Esophagus muscularis mucosa (tissue), 4 donors: ENCODE measurements at places on chromosomes 5 and 9. TPM values are rescaled to one million over a fixed set of nuclear protein-coding genes. Genes with fewer than 3 reads are reported as not detected.
A peak's percentile ranks its signal among the peaks of the same experiment; 100 is the strongest.

DNA sequence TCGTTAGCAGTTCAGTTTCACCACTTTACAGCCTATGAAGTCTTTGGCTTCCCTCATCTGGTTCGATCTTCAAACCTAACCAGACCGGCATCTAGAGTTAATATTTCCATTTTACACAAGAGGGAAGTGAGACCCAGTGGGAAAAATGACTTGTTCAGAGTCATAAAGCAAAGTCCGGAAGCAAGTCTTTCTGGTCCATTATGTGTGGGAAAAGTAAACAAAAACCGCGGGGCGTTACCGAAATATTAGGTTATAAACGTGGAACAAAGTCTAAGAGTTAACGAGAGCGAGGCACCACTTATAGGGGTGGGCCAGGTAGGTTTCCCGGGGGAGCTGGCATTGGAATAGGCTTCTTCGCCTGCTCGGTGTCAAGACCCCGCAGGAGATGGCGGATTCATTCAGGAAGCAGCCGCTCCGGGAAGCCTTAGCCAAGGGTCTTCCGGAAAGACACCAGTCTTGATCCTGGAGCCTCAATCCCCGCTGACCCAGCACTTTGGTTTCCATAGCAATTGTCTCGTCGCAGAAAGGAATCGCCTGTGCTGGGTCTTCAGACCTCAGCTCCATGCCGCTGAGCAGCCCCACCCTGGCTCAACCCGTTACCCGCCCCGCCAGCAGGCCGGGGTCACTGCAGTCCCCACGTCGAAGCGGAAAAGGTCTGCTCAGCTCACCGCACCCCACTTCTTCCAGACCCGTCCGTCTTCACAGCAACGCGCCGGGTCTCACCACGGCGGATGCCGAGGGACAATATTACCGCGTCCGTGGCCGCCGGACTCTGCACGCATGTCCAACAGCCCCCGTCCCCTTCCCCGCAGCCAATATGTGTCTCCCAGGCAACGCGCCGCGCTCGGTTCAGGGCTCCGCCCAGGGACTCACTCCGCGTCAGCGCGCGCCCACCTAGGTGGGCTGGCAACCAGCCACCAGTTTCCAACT lies at the start of gene C5orf52:
C5orf52 (plus strand) TSS at position 872 of the 930 bp plus-strand sequence. CDS start 82 bp downstream, outside the sequence.
- no peak within 1 kb of the TSS for H3K27ac ChIP-seq
- peak; percentile 88 for DNase-seq
- H3K4me1 ChIP-seq: peaks cover 16% of the 10 kb centered on the region
- peaks cover 26% of the 10 kb centered on the region for H3K27me3 ChIP-seq
- no peaks in the 10 kb centered on the region for H3K36me3 ChIP-seq
- peak within 1 kb of the TSS; percentile 60 for H3K4me3 ChIP-seq

Gene SPINK13
- total RNA-seq: not detected

DNA sequence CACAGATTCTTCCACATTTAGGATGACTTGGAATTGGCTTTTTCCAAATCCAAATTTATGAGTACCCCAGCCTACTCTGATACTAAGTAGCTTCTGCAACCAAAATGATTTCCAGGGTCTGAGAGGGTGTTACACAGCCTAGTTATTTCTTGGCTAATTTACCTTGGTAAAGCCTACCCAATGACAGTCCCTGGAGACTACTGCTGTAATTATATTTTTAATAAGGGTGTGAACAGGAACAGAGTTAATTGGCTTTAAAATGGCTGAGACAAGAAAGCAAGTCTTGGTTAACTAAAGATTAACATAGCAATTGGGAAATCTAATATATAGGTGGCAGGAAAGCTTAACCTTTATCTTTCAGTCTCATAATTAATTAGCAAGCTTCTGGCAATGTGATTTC lies 9.3 kb downstream of the PRLR start:
- H3K4me1 ChIP-seq: no peaks in the 10 kb centered on the region
- H3K36me3 ChIP-seq: no peaks in the 10 kb centered on the region
- DNase-seq: no peak
- H3K27ac ChIP-seq: no peak overlapping the region
- H3K27me3 ChIP-seq: no peaks in the 10 kb centered on the region

DNA sequence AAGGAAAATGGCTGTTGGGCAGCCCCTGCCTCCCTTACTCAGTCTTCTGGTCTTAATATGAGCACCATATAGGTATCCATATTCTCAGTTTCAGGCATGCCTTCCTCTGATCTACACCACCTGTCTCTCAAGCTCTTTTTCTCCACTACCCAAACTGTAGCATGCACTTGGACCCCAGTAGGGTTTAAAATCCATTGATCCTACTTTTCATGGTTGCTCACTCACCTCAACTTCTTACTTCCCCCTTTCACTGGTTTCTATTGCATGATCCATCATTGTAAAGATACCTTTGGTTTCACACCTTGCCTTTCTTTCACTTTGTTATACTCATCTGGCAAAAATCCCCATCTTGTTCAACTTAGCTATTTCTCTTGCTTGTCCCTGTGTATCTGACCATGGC lies 159.4 kb downstream of the KDM4C start:
- H3K4me3 ChIP-seq: no peak overlapping the region
- no peak for DNase-seq
- no peaks in the 10 kb centered on the region for H3K27me3 ChIP-seq
- peaks cover 4% of the 10 kb centered on the region for H3K36me3 ChIP-seq

DNA sequence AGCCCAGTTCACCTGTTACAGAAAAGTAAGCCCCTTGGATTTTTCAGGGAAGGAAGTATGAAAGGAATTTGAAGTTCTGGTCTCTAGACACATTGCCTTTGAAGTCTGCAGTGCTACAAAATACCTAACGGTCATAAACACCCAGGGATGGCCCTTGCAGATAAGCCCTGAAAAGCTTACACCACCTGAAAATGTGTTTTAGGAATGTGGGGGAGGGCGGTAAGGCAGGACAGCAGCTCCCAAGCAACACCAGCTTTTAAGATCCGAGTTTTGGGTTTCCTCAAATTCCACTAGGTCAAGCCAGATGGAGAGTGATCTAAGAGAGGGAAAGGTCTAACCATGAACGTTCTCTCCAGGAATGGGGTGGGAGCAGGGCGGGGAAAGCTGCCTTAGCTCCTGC lies 114.1 kb upstream of the PANK3 start:
- DNase-seq: no peak
- H3K27me3 ChIP-seq: no peaks in the 10 kb centered on the region
- H3K27ac ChIP-seq: no peak overlapping the region
- no peaks in the 10 kb centered on the region for H3K4me1 ChIP-seq
- H3K36me3 ChIP-seq: peaks cover 21% of the 10 kb centered on the region
- H3K4me3 ChIP-seq: no peak overlapping the region

Gene RNF183
- total RNA-seq: not detected

Gene CCT5
- 100 TPM for total RNA-seq

DNA sequence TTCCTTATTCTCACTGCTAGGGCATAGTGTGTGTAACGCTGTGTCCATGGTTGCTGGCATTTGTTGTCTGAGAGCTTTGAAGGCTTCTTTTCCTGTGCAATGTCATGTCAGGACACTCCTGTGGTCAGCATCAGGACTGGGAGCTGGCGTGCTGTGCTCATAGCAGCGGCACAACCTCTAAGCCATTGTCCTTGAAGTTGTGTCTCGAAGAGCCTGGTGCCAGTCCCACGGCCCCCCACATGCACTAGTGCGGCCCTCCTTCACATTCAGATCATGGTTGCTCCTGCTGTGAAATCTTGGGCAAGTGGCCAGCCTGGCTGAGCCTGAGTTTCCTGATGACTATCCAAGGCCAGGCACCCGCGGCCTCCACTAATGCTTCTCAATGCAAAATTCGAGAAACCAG lies 32.4 kb downstream of the PDZD2 start:
- H3K36me3 ChIP-seq: no peaks in the 10 kb centered on the region
- H3K4me3 ChIP-seq: no peak overlapping the region
- H3K27ac ChIP-seq: no peak overlapping the region
- H3K27me3 ChIP-seq: no peaks in the 10 kb centered on the region
- no peak for DNase-seq

DNA sequence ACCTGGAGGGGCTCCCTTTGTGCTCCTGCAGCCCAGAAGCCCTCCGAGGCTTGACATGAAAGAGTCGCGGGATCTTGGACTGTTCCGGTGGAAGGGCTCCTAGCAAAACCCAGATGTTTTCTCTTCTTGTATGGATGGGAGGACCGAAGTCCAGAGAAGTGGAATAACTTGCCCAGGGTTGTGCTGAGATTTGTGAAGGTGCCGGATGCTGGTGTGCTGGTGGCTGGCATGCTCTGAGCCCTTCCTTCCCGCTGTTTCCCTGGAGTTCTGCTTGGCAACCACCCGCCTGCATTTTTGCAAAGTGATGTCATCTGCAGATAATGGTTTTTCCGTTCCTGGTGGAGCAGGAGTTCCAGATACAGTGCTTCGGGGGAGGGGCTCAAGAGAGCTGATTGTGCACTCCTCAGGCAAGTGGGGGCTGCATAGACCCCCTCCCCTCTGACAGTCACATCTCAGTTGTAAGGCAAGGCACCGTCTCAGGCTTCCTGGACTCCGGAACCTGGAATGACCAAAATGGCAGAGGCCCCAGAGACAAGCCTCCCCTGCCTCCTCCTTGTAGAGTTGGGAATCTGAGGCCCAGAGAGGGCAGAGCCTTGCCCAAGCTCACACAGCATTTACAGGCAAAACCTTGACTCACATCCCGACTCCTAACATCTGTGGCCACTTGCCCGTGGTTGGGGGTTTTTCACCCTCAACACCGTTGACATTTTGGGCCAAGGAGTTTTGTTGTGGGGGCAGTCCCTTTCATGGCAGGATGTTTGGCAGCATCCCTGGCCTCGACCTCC lies 157.0 kb downstream of the RGS3 start:
- no peak for DNase-seq
- peaks cover 55% of the 10 kb centered on the region for H3K4me1 ChIP-seq
- H3K36me3 ChIP-seq: no peaks in the 10 kb centered on the region
- H3K4me3 ChIP-seq: no peak overlapping the region
- peak overlapping the region; percentile 75 for H3K27ac ChIP-seq

- H3K4me3 ChIP-seq: no peak overlapping the region
- no peaks in the 10 kb centered on the region for H3K27me3 ChIP-seq
- H3K27ac ChIP-seq: no peak overlapping the region
- no peaks in the 10 kb centered on the region for H3K36me3 ChIP-seq
- no peak for DNase-seq
- H3K4me1 ChIP-seq: no peaks in the 10 kb centered on the region
These were observed 82.2 kb upstream of the IL12B start for GRCh38 chr5:159412284-159413046.

Gene RAD23B
- total RNA-seq: 64.4 TPM

Gene PLEKHG4B
- 0.46 TPM for total RNA-seq

GRCh38 chr9:92426501-92427145 lies 2.4 kb upstream of the OMD start:
- H3K27me3 ChIP-seq: no peaks in the 10 kb centered on the region
- H3K36me3 ChIP-seq: no peaks in the 10 kb centered on the region
- no peak overlapping the region for H3K4me3 ChIP-seq
- DNase-seq: no peak
- H3K4me1 ChIP-seq: peaks cover 26% of the 10 kb centered on the region

Gene ARHGEF37
- 22.0 TPM for total RNA-seq

- H3K27me3 ChIP-seq: no peaks in the 10 kb centered on the region
- H3K4me3 ChIP-seq: no peak overlapping the region
- H3K27ac ChIP-seq: no peak overlapping the region
- DNase-seq: no peak
- H3K4me1 ChIP-seq: no peaks in the 10 kb centered on the region
These were observed 22.6 kb upstream of the SARDH start for GRCh38 chr9:133760713-133761290.

- H3K27me3 ChIP-seq: no peaks in the 10 kb centered on the region
- H3K36me3 ChIP-seq: no peaks in the 10 kb centered on the region
- no peak overlapping the region for H3K4me3 ChIP-seq
- peaks cover 50% of the 10 kb centered on the region for H3K4me1 ChIP-seq
- H3K27ac ChIP-seq: peak overlapping the region; percentile 88
- no peak for DNase-seq
These were observed 84.4 kb downstream of the C9orf152 start for GRCh38 chr9:110123341-110124095.

GRCh38 chr9:126516936-126517832 lies 96.5 kb upstream of the LMX1B start:
- H3K27ac ChIP-seq: peak overlapping the region; percentile 77
- peaks cover 44% of the 10 kb centered on the region for H3K27me3 ChIP-seq
- peak overlapping the region; percentile 43 for H3K4me3 ChIP-seq
- no peak for DNase-seq

GRCh38 chr9:89677702-89678395 lies 73.0 kb downstream of the GADD45G start:
- peaks cover 10% of the 10 kb centered on the region for H3K4me1 ChIP-seq
- no peaks in the 10 kb centered on the region for H3K27me3 ChIP-seq
- no peak overlapping the region for H3K27ac ChIP-seq
- no peaks in the 10 kb centered on the region for H3K36me3 ChIP-seq
- H3K4me3 ChIP-seq: no peak overlapping the region
- no peak for DNase-seq

DNA sequence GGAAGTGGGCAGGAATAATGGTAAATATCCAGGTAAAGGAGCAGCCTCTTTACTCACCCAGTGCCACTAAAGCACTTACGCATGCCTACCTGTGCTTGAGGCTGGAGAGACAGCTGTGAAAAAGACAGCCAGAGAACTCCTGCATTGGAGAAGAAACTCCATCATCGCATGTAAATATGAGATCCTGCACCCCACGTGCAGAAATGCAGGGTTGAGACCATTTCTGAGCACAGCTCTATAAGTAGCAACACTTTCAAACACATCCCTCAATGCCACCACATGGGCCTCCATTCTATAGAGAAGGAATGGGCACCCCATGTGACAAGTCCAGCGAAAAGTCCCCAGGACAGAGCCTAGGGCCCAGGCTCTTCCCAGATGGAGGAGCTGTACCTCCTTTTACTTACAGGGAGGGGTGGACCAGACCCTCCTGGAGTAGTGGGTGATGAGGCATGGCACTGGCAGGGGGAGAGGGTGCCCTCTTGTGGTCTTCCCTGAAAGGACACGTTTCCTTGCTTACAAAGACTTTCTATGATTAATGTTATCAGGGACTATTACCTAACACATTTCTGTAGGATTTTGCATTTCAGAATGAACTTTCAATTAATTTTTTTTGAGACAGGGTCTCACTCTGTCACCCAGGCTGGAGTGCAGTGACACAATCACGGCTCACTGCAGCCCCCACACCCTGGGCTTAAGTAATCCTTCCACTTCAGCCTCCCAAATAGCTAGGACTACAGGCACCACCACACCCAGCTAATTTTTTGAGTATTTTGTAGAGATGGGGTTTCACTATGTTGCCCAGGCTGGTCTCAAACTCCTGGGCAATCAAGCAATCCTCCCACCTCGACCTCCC lies 55.3 kb upstream of the IL17B start:
- H3K4me1 ChIP-seq: peaks cover 42% of the 10 kb centered on the region
- H3K4me3 ChIP-seq: no peak overlapping the region
- H3K27me3 ChIP-seq: no peaks in the 10 kb centered on the region
- H3K36me3 ChIP-seq: peaks cover 2% of the 10 kb centered on the region
